ENCODE measurements at places on chromosomes 1 and 21.

GRCh38 chr1:19007491-19008441, 51.3 kb upstream of the IFFO2 start:
- no peak for DNase-seq

DNA sequence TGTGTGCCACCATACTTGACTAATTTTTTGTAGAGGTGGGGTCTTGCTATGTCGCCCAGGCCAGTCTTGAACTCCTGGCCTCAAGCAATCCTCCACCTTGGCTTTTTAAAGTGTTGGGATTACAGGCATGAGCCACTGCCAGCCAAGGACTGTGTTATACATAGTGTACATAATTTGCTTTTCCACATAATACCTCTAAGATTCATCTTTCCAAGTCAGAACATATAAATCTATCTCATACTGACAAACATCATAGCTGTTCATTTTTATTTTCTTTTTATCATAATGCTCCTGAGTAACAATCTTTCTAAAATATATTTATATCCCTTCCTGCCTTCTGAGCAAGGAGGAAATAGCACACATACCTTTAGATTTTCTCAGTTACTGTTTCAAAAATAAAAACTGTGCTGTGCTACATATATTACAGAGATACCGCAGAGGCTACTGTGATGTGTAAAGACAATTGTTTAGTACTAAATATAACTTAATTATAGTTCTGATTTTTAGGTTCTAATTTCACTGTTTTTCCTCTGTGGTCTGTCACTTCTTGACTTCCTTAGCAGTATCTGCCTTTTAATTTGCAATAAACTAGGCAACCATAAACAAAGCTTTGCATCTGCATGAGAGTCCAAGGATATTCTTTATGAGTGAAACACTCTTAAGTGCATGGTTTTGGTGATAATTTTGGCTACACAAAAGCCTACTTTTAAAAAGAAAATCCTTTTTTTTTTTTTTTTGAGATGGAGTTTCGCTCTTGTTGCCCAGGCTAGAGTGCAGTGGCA, 59.3 kb downstream of the EYA3 start:
- no peak for DNase-seq

- no peak for DNase-seq
Observed at GRCh38 chr1:91515994-91516393, 15.3 kb downstream of the CDC7 start.

DNA sequence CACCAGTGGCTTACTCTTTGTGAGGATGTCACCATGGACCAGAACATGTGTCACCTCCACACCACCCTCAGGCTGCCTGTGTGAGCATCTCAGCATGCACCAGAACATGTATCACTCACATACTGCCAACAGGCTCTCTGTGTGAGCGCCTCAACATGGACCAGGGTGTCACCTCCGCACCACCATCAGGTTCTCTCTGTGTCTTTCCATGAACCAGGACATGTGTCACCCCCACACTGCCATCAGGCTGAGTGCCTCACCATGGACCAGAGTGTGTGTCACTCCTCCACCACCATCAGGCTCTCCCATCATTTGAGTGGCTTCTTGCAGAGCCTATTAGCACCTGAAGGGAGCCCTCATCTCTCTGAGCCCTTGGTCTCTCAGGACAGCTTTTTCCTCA, 125.2 kb downstream of the ZNF648 start:
- no peak for DNase-seq

DNA sequence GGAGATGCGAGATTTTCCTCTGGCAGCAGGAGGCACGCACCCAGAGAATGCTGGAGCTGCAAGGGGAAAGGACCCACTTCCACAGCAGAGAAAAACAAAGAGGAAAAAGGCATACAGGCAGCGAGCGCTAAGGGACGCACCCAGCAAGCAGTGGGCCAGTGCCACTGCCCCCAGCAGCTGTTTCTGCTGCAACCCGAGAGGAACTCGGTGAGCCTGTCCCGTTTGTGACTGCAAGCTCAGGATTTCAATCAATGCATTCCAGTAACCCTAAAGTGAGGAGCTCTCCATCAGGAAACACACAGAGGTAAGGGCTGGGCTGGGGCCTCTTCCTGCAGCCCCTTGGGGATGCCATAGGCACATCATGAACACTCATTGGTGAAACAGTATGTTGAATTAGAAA, 58.7 kb downstream of the ACP6 start:
- no peak for DNase-seq

DNA sequence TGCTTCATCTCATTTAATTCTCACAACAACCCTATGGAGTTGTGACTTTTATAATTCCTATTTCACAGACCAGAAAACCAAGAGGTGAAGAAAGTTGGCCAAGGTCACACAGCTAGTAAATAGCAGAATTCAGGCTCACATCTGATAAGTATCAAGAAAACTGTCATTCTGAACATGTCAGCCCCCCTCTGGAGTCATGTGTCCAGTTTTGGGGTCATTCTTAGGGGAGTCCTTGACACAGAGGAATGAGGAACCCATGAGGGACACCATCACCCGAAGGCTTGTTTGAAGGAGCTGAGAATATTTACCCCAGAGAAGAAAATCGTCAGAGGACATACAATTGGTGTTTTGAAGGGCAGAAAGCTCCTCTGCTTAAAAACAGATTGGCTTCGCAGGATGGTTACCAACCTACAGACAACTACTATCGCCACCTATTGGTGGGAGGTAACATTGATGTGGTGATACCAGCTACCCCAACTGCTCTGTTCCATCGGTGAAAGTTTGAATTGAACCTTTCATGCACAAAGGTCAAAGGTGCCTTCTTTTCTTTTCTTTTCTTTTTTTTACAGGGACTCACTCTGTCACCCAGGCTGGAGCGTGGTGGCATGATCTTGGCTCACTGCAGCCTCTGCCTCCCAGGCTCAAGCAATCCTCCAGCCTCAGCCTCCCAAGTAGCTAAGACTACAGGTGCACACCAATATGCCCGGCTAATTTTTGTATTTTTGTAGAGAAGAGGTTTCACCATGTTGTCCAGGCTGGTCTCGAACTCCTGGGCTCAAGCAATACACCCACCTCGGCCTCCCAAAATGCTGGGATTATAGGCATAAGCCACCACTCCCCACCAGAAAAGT, 31.3 kb downstream of the NCMAP start:
- DNase-seq, result peak; percentile 64

GRCh38 chr1:1758692-1759455, 19.4 kb downstream of the NADK start:
- no peak for DNase-seq

- DNase-seq, result peak; percentile 0
Observed at GRCh38 chr1:42479621-42480020, 16.5 kb downstream of the CCDC30 start.

GRCh38 chr1:210918893-210919292, 215.1 kb downstream of the KCNH1 start:
- no peak for DNase-seq

- DNase-seq, result no peak
Observed at GRCh38 chr1:220711056-220711809, 21.1 kb downstream of the C1orf115 start.

DNA sequence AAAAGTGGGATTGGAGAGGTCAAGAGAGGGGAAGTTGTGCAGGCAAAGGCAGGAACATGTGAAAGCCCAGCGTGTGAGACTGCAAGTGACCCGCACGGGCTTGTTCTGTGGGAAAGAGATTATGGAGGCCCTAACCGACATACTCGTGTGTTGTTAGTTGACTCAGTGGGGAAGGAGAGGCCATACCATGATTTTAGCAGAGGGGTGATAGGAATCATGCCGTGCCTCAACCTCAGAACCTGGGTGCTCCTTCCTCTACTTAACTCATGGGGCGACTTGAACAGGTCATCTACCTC, 19.3 kb downstream of the PGLYRP3 start:
- DNase-seq, result no peak

DNA sequence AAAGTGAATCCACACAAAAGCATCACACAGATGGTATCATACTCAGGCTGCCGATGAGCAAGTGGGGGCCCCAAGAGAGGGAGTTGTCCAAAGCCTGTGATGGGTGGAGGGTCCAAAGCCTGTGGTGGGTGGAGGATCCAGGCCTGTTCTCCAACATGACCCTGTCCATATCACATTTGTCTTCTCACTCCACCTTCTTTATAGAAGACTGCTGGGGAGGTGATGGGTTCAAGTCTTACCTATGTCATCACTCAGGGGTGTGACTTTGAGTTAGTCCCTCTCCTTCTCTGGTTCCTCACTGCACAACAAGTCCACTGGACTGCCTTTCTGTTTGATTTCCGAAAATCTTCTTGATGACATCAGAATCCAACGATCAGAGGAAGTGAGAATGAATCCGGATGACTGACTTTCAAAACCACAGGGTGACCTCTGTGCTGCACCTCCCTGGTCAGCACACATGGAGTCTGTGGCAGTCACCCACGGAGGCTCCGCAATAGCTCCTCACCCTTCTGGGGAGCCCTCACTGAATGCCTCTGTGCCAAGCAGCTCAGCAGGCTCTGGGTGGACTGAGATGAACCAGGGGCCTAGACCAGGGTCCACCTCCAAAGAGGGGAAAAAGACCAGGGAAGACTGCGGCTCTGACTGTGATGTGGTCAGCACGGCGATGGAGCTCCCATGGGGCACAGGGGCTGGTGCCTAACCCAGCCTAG, 166.8 kb downstream of the HIVEP3 start:
- DNase-seq, result no peak

DNA sequence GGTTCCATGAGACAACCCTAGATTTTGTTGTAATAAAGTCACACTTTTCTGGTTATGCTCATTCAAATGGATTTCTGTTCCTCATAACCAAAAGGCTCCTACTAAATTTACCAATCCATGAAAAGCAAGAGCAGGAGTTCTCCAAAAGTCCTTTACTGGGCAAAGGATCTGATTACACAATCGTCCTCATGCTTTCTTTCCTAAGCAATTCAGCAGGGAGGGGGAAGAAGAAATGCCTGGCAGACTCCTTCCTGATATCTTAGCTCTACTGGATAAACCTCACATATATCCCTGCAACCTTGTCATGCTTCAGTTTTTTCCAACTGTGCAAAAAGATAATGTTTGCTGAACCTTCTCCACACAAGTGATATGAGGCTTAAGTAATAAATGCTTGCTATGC, 67.6 kb upstream of the GUCA2B start:
- DNase-seq, result no peak

DNA sequence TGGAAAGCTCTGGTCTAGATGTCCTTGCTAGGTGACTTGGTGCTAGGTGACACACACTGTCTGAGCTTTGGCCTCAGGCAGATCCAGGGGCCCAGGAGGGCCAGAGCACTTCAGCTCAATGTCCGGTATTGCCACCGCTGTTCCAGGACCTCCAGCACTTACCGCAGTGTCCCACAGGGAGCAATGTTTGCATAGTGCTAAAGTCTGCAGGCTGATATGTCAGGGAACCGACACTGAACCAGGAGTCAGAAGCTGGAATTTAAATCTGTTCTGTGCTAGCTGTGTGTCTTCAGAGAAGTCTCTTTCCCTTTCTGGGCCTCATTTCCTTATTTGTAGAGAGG, 19.3 kb downstream of the DHCR24 start:
- no peak for DNase-seq

DNA sequence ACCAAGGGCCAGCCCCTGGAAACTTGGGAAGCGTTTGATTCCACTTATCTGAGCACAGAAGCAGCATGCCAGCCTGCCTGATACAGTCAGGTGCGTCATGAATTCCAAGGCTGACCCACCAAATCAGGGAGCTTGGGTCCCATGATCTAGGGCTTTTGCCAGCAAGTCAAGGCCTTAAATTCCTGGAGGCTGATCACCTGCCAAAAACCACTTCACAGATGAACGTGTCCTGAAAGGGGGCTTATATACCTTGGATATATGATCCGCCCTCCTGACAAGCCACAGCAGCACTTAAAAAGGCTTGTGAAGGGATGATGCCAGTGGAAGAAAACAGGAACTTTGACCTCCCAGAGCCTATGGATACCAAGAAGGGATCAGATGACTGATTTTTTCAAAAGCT, 24.0 kb upstream of the CLIC6 start:
- no peak for DNase-seq

DNA sequence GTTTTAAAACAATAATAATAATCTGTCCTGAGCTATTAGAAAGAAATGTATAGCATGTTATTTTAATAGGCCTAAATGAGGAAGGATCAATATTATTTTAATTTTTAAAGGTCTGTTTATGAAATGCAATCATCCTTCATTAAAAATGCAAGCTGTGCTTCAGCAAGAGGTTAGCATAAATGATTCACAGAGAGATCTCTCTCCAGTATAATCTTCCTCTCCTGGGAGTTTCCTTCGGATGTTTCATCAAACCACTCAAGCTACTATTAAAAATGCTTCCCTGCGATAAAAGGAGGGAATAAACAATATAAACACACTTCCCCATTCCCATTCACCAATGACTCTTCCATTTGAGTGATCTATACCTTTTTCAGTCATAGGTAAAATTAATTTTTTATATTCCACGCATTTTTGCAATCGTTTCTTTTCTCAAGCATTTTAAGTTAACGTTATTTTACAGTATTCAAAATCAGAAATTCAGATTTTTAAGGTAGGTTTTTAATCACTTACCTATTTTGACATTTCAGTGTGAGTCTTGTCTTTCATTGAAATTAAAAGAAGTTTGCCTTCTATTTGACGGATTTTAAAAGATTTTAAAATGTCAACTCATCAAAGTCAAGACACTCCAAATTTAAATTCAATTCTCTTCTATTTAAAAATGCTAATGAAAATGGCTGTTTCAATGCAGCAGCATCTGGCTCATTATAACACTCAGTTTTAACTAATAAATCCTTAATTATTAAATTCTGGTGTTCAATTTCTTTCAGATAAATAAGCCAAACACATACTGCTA, 64.3 kb downstream of the RERE start:
- DNase-seq, result no peak

- DNase-seq, result no peak
Observed at GRCh38 chr1:6842301-6842700, 57.0 kb downstream of the CAMTA1 start.

- no peak for DNase-seq
Observed at GRCh38 chr21:25970254-25970930, 200.2 kb downstream of the APP start.

- no peak for DNase-seq
Observed at GRCh38 chr1:18549906-18550305, 69.2 kb downstream of the KLHDC7A start.

DNA sequence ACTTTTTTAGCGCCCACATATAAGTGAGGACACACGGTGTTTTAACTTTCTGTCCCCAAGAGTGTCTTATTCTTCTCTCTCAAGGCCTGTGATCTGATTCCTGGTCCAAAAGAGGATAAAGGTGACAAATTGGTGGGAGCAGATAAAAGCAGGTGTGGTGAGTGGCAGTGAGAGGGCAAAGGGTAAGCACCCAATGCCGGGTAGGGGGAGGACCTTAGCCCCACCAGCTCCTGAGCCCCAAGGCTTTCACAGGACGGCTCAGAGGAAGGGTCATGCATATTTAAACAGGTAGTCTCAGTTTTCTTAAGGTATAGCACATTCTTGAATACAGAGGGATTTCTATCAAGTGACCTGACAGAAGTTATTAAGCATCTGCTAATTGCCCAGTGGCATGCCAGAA, 19.6 kb downstream of the LBR start:
- DNase-seq, result no peak

DNA sequence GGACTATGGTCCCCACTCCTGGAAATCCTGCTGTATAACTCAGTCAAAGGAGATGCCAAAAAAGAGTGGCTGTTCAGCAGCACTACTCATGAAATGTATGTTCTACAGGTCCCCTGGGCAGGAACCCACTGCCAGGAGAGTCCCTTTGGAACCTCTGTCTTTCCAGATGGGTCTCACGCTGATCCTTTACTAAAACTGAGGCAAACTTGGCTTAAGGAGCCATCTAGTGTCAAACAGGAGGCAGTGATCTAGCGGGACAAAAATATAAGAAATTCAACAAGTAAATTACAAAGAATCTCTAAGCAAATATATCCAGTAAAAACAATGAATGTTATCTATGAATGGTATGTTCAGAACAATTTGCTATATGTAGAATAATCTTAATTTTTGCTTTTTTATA, 80.5 kb upstream of the PRMT6 start:
- no peak for DNase-seq
